A673 (cell line): ENCODE measurements at places on chromosomes 1 and 21.
A peak's percentile ranks its signal among the peaks of the same experiment; 100 is the strongest.

DNA sequence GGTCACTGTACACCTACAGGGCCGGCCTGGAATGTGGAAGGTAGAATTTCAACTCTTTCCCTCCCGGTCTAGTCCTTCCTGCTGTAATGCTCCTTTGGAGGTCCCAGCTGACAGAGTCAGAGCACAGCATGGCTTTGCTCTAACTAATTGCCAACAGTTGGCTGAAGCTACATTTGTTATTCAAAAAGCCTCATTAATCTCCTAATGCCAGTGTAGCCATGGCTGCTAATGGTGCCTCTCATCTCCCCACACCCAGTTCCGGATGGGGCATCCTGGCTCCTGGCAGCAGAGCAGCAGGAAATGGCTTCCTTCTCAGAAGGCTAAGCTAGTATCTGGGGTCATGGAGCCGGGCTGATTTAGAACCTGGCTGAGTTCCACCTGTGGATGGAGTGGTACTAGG, 18.7 kb upstream of the CAMK1G start:
- peak; percentile 34 for DNase-seq

DNA sequence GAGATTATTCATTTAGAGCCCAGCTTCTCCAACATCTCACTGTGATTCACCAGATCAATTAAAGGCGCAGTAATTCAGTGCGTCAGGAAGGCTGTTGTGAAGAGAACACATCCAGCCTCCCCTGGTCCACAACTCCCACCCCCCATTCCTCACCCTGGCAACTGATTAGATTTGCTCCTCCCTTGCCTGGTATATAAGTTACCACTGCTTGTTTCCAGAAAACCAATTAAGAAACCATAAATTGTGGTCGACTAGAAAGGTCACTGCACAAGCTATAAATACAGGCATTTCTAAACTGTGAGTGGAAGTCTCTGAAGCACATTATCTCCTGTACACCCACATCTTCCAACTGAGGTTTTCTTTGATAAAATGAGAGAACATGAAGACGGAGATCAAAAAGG, 41.9 kb downstream of the FAM163A start:
- DNase-seq = no peak

GRCh38 chr1:46595127-46595526, 8.9 kb downstream of the MKNK1 start:
- no peak for DNase-seq

DNA sequence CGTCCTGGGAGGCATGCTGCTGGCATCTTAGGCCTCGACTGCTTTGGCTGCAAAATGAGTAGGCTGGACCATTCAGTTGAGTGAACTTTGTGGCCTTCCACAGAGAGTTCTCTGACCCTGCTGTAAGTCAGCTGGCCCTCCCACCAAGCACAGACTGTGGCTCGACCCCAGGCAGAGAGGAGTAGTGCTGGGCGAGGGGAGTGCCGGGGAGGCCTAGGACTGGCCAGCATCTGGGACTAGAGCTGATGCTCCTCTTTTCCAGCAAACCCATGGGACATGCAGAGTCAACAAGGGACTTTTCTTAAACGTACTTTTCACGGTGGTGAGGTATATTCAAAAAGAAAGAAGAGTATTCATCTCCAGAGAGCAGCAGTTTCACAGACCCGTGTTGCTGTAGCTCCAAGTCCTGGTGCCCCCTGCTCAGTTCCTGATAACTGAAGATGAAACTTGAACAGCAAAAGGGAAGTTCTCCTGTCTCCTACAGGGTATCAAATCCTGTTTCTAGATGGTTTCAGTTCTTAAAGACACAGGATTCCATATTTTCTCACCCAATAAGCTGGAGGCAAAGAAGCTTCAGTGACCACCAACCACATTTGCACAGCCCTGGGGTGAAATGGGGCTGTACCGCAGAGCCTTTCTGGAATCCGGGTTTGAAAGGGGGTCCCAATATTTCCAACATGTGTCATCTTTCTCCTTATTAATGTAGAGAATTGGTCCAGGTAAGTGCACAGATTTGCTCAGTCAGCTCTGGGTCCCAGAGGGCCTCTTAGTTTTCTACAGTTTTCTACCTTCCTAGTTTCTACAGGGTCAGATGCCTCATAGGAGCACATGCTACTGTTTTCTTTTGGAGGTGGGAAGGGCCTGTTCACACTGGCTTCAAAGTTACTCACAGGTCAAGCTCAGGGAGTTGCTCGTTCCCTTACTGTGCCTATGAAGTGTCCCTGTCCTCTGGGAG, 20.9 kb downstream of the BATF3 start:
- DNase-seq = no peak

DNA sequence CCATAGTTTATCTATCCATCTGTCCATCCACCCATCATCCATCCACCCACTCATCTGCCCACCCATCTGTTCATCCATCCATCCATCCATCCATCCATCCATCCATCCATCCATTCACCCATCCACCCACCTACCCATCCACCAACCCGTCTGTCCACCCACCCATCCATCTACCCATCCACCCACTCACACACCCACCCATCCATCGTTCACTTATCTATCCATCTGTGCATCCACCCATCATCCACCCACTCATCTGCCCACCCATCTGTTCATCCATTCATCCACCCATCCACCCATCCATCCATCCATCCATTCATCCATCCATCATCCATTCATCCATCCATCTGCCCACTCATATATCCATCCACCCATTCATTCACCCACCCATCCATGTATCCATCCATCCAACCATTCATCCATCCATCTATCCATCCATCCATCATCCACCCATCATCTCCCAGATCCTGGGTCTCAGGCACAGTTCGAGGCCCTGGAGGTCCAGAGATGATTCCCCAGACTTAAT, 88.2 kb upstream of the WNT4 start:
- no peak for DNase-seq
